ENCODE measurements at places on chromosomes 13 and 19. TPM values are rescaled to one million over a fixed set of nuclear protein-coding genes. Genes with fewer than 3 reads are reported as not detected.

Gene ITGBL1
- 255 TPM for total RNA-seq

Gene ZNF177
- total RNA-seq = 1.3 TPM

Gene UGGT2
- total RNA-seq = 110 TPM

Gene ANGPTL4
- total RNA-seq = 32.2 TPM

Gene ZNF844
- 8.8 TPM for total RNA-seq

Gene HS6ST3
- total RNA-seq = 1.4 TPM

Gene SHC2
- 2.4 TPM for total RNA-seq

Gene ZNF600
- 2.6 TPM for total RNA-seq

Gene DNAAF3
- total RNA-seq = 0.10 TPM

Gene CACNG7
- 1.7 TPM for total RNA-seq

Gene KLK4
- not detected for total RNA-seq

Gene PLVAP
- 0.20 TPM for total RNA-seq

Gene TRPM4
- 27.5 TPM for total RNA-seq

Gene ZFP30
- 14.9 TPM for total RNA-seq

Gene ENOX1
- 5.5 TPM for total RNA-seq

Gene ZNF850
- total RNA-seq = 2.0 TPM

Gene LILRB5
- not detected for total RNA-seq

Gene CLEC17A
- total RNA-seq = 0.13 TPM

Gene DMWD
- total RNA-seq = 38.6 TPM
